Caki2 (cell line): ENCODE measurements at places on chromosomes 12 and 14.

DNA sequence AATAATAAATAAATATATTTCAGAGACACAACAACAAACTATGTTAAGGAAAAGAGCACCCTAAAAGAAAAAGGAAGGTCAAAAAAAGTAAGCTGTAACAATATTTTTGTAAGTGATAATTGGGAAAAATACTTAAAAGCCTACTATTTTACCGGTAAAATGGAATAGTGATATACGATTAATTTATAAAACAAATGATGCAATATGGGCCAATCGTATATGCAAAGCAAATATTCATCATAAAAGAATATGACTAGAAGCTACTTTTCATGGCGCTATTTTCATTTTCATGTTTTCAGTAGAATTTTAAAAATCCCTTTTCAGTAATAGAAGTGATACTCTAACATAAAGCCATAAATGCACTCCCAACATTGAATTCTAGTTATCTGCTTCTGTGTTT is 131.0 kb upstream of the AMIGO2 start:
- DNase-seq, result no peak

GRCh38 chr14:51855234-51855633 is 5.2 kb upstream of the GNG2 start:
- DNase-seq, result no peak

- DNase-seq, result no peak
Observed at GRCh38 chr12:48447755-48448154, 24.6 kb upstream of the ANP32D start.

- no peak for DNase-seq
Observed at GRCh38 chr12:112117685-112118084, 7.7 kb upstream of the TRAFD1 start.
